Heart right ventricle (tissue), 16 donors: ENCODE measurements at places on chromosomes 11 and 22. TPM values are rescaled to one million over a fixed set of nuclear protein-coding genes. Genes with fewer than 3 reads are reported as not detected.

NPAS4 gene
- not detected for total RNA-seq

SOX6 gene
- 43.0 TPM for total RNA-seq

PAAF1 gene
- 14.1 TPM for total RNA-seq

HEPHL1 gene
- not detected for total RNA-seq

FBLN1 gene
- 42.8 TPM for total RNA-seq

RFPL2 gene
- not detected for total RNA-seq

FADS2 gene
- 24.3 TPM for total RNA-seq

SCO2 gene
- 1.1 TPM for total RNA-seq

YAP1 gene
- 73.6 TPM for total RNA-seq

ZP1 gene
- total RNA-seq: not detected

TMPRSS13 gene
- total RNA-seq: not detected

PITPNB gene
- 66.9 TPM for total RNA-seq

P2RY2 gene
- 13.7 TPM for total RNA-seq

SULT4A1 gene
- not detected for total RNA-seq

CASTOR1 gene
- 4.0 TPM for total RNA-seq

OAF gene
- 12.3 TPM for total RNA-seq

TRIM49 gene
- not detected for total RNA-seq

KRTAP5-11 gene
- total RNA-seq: not detected

POU2AF1 gene
- 0.08 TPM for total RNA-seq

RAB3IL1 gene
- total RNA-seq: 3.7 TPM

TRIM3 gene
- total RNA-seq: 9.5 TPM

SLC25A45 gene
- total RNA-seq: 12.2 TPM

HTR3A gene
- not detected for total RNA-seq

FOXRED1 gene
- total RNA-seq: 28.1 TPM

ACR gene
- total RNA-seq: 0.28 TPM

APLNR gene
- total RNA-seq: 25.7 TPM

SNX32 gene
- total RNA-seq: 0.32 TPM

DNAJB7 gene
- total RNA-seq: not detected

RFPL3 gene
- not detected for total RNA-seq

CABP4 gene
- 0.70 TPM for total RNA-seq

EIF3D gene
- total RNA-seq: 88.7 TPM

SAA4 gene
- not detected for total RNA-seq

LSP1 gene
- 26.9 TPM for total RNA-seq

DBX1 gene
- total RNA-seq: not detected

RCE1 gene
- total RNA-seq: 7.5 TPM

MUC2 gene
- not detected for total RNA-seq
